ENCODE measurements at places on chromosomes 2 and 18.

DNA sequence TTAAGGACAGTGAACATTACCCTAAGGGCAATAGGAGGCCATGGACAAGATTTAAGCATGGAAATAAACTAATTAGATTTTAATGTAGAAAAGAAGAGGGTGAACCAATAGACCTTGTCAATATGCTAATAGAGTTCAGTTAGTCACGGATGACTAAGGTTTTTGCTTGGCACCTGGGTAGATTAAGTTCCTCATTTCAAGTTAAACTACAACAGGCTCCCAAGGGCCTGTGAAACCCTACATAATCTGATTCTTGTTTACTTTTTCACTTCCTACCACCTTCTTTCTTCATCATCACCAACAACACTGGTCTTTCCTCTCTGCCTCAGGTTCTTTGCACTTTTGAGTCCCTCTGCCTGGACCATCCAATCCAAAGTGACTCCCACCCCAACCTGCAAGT, 14.8 kb downstream of the SP110 start:
- no peak for DNase-seq

GRCh38 chr2:133717497-133717896, 149.2 kb upstream of the NCKAP5 start:
- no peak for DNase-seq

- DNase-seq, result no peak
These were observed 63.1 kb upstream of the NFATC1 start for GRCh38 chr18:79332646-79333045.

DNA sequence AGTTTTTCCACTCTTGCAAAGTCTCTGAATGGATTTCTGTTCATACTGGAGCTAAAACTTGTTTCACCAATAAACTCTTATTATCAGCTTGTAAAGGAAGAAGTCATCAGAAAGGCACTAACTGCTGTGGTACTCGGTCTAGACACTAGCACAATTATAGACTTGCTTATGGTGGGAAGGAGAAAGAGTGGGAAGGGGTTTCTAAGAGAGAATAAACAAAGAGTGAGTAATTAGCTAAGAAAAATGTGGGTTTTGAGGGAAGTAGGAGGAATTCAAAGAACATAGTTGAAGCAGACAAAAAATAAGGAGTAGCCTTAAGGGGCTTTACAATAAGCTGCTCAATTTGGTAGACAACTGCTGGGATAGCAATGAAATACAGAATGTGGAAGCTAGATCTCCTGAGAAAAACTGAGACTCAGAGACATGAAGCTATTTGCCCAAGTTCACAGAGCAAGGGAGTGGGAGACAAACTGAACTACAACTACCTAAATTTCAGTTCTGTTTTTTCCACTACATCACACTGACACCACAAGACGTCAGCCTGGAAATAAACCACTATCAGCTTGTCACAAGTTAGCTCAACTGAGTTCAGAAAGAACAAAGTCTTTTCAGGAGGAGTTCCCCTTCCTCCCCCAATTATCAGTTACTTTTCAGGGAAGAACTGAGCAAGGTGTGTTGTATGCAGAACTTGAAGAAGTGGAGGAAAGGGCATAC, 59.7 kb downstream of the MAP4K3 start:
- no peak for DNase-seq

DNA sequence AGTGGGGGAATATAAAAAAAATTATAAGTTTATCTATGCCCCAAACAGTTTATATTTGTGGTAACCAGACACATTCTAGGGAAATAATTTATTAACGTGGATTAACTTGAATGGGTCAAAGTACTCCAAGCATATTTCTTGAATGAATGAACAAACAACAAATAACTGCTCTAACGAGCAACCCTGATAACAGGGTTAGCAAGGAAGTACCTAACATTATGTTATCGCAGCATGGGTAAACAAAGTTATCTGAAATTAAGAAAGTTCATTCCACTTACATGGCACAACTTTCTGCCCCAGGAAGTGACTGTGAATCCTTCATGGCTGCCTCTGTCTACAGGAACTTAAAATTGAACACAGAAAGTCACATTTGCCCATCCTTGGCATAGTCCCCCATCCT, 812.9 kb upstream of the ACVR2A start:
- DNase-seq, result no peak

GRCh38 chr18:78975292-78975691, 4.3 kb upstream of the SALL3 start:
- no peak for DNase-seq

- DNase-seq, result no peak
These were observed 136.1 kb downstream of the MCFD2 start for GRCh38 chr2:46779447-46779941.

DNA sequence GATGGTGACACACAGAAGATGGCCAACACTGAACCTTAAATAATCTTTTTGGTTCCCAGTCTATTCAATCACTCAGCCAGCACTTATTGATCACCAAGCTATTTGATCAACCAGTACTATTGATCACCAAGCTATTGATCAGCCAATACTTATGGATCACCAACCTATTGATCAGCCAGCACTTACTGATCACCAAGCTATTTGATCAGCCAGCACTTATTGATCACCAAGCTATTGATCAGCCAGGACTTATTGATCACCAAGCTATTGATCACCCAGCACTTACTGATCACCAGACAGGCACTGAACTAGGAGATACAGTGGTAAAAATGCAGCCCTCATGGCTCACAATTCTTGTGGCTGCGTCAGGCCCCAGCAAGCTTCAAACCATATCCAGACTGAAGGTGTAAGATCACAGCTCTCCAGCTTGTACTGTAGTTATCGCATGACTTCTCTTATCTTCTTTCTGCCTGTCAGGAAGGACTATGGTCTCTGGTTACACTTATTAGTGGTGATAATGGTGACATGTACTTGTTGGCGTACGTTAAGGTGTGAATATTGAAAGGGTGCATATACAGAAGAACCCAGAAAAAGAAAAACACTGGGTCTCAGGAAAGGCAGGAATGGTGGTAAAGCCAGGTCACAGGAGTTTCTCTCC, 18.4 kb upstream of the B3GNT2 start:
- no peak for DNase-seq

GRCh38 chr2:27241761-27242613, 20.9 kb downstream of the SLC30A3 start:
- DNase-seq, result no peak

DNA sequence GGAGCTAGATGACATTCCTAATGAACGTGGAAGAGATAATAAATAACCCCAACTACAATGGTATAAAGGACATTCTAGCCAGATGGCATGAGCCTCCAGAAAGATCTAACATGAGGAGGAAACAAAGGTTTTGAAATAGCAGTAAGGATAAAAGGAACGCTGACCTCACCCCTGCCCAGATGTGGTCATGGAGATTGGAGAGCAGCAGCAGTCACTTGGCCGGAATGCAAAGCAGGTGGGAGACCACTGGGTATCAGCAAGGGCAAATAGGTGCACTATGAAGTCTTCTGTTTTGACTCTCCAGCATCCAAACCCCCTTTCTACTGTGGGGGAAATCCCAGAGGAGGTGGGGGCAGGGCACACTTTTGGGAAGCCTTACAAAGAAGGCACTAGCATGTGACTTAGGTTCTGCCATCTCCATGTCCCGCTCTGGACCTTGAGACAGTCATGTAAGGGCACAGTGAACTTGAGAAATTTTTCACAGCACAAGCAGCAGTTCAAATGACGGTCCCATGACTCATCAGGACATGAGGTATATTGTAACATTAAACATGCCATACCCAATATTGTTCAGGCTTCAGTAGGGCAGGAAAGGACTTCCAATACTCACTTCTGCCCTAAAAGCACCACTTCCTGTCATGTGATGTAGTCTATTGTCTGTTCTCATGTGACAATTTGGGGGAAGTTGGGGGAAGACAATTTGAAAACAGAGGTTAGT, 55.2 kb downstream of the METTL4 start:
- DNase-seq, result no peak

GRCh38 chr2:238789317-238789806, 58.5 kb upstream of the TWIST2 start:
- DNase-seq, result no peak

GRCh38 chr2:64228918-64229317, 84.7 kb upstream of the PELI1 start:
- no peak for DNase-seq

DNA sequence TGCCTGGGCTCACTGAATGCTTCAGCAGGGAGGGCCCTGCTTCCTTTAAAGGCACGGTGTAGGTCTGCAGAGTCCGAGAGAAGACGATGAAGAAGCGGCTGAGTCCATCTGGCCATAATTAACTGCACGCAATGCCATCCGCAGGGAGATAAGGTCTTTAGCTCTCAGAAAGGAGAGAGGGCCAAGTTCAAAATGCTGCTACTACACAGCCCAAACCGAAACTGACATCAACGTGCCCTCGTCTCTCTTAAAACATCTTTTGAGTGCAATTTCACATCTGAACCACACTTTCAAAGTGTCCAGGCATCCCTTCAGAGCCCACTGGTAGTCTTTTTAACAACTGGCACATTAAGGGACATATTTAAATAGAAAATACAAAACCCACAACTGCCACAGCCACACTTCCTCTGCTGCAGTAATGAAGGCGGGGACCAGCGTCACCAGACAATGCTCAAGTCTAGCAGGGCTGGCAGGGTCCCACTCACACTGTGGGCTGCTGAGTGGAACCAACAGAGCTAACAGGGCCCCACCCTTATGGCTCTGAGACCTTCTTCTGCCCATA, 35.8 kb downstream of the ST3GAL5 start:
- DNase-seq, result no peak

DNA sequence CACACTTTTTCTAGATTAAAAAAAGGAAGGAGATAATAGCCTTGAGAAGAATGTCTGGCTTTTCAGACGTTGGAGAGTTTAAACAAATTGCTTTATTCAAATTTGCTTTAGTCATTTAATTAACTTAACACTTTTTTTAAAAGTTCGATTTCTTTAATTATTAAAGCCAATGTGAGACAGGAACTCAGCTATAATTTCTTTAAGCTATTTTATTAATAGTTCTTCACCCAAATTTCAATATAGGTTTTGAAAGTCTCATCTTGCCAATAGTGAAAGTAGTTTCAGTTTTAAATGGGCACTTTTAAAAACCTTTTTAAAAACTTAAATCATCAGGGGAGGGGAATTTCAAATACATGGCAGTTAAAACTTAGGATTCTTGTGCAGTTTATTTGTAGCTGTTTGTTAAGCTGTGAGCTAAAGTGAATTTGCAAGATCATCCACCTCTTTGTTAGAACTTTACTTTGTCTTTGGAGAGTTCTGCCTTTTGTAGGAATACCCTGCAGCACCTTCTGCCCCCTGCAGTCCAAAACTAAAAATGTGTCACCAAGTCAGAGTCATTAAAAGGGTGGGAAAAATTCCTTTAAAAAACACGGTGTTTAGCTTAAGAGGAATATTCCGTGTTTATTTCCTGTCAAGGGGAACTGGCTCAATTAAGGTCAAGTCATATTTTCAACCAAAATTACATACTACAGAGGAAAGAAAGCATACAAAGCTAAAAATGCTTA, 4.6 kb downstream of the TGIF1 start:
- DNase-seq, result no peak

DNA sequence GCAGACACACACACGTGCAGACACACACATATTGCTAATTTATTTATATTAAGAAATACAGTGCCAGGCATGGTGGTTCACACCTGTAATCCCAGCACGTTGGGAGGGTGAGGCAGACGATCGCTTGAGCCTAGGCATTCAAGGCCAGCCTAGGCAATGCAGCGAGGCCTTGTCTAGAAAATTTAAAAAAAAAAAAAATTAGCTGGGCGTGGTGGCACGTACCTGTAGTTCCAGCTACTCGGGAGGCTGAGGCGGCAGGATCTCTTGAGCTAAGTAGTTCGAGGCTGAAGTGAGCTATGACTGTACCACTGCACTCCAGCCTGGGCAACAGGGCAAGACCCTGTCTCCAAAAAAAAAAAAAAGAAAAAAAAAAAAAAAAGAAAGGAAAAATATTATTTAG, 28.8 kb downstream of the ANXA4 start:
- DNase-seq, result no peak

DNA sequence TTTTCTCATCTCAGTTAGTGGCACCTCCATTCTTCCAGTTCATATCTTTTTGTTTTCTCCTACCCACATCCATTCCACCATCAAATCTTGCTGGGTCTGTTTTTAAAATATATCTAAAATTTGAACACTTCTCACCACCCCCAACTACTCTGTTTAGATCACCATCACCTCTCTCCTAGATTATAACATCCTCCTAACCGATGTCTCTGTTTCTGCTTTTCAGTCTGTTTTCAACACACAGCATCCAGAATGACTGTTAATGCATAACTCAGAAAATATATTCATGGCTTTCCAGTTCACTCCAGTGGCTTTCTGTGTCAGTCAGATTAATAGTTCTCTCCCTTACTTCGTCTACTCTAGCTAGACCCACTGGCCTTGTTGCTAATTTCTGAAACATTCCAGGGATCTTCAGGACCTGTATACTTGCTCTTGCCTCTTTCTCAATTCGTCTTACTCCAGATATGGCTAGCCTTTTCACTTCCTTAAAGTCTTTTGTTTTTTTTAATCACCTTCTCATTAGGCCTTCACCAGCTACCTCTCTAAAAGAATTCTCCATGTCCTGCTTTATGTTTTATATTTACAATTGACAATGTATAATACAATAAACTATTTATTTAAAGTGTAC, 105.3 kb downstream of the COMMD1 start:
- DNase-seq, result no peak

DNA sequence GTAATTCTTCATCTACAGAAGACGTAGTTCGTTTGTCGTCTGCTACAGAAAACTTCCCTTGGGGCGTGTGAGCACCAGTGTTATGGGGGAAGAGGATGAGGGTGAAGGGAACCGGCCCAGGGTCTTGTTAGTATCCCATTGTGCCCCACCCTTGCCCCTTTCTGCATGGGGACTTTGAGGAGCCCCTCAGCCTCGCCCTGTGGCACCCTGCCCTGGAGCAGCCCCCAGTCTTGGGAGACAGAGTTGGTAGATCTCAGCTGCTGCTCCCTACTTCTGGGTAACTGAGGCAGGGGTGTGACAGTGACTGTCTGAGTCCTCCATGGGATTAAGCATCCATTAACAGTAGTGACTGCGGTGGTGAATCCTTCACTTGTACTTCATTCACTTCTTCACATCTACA, 50.1 kb downstream of the RNF144A start:
- DNase-seq, result no peak

GRCh38 chr2:147197754-147198483, 646.9 kb upstream of the ACVR2A start:
- DNase-seq, result no peak

- no peak for DNase-seq
These were observed 222.8 kb upstream of the CDH7 start for GRCh38 chr18:65527879-65528633.

GRCh38 chr2:221203125-221203524, 369.0 kb downstream of the EPHA4 start:
- DNase-seq, result no peak

DNA sequence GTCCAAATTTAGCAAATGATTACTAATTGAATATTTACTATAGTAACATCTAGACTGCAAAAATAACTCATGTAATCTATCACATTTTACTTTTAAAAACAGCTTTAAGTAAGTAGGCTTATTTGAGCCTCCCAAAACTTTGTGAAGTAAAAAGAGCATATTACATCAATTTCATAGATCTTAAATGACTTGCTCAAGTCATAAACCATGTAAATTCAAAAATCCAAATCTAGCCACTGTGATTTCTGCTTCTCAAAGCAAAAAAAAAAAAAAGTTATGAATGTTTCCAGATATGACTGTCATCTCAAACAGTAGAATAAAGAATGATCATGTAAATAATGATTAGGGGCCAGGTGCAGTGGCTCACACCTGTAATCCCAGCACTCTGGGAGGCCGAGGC, 37.5 kb downstream of the CACNB4 start:
- no peak for DNase-seq

All from omental fat pad (tissue), 4 donors.